ENCODE measurements at places on chromosomes 1 and 21. TPM values are rescaled to one million over a fixed set of nuclear protein-coding genes. Genes with fewer than 3 reads are reported as not detected.

Gene TAF1A
- total RNA-seq: 14.5 TPM

Gene RGS5
- total RNA-seq: 8.6 TPM

DNA sequence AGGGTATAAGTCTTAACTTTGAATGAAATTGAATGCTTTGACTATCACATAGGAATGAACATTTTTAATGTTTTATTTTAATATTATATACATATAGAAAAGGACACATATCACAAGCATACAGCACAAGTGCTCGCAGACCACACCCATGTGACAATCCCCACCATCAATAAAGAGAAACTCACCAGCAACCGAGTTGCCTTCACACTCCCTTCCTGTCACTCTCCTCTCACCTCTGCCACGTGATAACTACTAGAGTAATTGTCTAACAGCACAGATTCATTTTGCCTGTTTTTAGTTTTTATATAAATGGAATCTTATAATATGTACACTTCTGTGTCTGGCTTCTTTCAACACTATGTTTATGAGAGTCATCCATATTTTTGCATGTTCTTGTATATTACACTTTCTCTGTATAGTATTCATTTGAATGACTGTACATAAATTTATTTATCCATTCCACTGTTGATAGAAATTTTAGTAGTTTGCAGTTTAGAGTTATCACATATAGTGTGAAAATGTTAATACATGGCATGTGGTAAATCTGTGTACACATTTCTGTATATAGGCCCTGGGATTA, 304.9 kb upstream of the DUSP10 start:
- no peak for DNase-seq

GRCh38 chr1:226766565-226766964, 27.5 kb upstream of the ITPKB start:
- DNase-seq: no peak

DNA sequence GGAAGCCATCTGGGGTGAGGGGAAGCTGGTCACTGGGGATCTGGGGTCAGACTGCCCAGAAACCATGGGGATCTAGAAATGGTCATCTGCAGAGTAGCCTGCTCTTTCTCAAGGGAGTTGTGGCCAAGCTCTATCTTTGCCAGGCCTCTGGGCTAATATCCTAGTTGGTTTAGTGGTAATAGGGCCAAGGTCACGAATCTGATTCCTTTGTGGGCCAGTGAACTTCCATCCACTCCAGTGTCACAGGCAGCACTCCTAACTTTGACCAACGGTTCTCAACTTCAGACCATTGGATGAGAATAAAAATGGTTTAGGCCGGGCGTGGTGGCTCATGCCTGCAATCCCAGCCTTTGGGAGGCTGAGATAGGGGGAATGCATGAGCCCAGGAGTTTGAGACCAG, 28.1 kb upstream of the PPP2R5A start:
- DNase-seq: no peak

GRCh38 chr1:170730438-170730837, 66.5 kb downstream of the PRRX1 start:
- DNase-seq: no peak

- no peak for DNase-seq
Observed at GRCh38 chr1:18069903-18070302, 37.7 kb upstream of the IGSF21 start.

- no peak for DNase-seq
Observed at GRCh38 chr1:64875101-64875500, 91.2 kb downstream of the JAK1 start.

Data from HT1080 (cell line).